DND-41 (cell line): ENCODE measurements at places on chromosomes 13 and 19.

DNA sequence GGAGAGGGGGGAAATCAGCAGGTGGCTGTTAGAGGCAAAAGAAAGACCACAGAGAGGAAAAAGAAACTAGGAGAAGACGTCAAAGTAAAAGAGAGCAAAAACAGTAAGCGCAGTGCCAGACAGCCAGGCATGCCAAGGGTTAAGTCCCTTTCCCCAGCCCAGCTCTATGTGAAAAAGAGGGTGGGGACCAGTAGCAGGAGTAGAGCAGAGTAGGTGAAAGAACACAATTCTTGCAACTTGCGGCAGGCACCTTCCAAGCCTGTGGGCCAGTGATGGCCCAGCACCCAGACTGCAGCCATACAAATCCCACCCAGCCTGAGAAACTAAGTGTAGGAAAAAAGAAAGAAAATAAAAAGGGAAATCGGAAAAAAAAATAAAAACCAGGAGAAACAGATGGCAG is 64.2 kb upstream of the ZNF85 start:
- no peak for DNase-seq

GRCh38 chr13:29917650-29918049 is 67.2 kb upstream of the UBL3 start:
- no peak for DNase-seq

- peak; percentile 74 for DNase-seq
Measured at GRCh38 chr19:12913851-12914690, 5.0 kb downstream of the SYCE2 start.

DNA sequence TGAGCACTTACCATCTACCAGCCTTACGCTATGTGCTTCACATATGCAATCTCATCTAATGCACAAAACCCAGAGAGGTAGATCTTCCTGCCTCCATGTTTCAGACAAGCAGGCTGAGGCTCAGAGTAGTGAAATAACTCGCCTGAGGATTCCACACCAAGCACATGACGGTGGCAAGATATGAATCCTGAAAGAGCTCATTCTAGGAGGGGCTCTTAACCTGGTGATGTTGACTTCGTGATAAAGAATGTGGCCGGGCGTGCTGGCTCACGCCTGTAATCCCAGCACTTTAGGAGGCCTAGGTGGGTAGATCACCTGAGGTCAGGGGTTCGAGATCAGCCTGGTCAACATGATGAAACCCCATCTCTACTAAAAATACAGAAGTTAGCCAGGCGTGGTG is 5.0 kb downstream of the NOVA2 start:
- no peak for DNase-seq

DNA sequence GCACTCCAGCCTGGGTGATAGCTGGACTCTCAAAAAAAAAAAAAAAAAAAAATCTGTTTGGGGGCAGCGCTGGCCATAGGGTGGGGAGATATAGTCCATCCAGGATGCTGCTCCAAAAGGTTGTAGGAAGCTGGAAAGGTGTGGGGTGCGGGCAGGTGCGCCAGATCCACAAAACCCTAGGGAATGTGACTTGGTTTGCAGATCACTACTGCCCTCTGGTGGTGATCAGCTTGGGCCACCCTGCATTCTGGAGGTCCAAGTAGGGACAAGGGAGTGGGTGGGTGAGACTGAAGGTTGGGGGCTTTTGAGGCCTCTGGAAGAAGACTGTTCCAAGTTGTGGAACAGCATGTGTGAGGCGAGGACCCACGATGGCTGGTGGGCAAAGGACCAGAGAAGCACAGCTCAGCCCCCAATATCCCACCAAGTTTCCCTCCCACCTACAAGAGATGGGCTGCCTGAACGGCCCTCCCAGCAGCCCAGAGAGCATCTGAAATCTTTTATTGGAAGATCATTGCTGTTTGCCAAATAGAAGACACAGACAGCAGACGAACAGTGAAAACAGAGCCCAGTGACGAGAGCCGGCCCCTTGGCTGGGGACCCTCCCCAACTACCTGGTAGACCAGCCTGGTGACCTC is 10.4 kb upstream of the TYK2 start:
- peak; percentile 73 for DNase-seq

DNA sequence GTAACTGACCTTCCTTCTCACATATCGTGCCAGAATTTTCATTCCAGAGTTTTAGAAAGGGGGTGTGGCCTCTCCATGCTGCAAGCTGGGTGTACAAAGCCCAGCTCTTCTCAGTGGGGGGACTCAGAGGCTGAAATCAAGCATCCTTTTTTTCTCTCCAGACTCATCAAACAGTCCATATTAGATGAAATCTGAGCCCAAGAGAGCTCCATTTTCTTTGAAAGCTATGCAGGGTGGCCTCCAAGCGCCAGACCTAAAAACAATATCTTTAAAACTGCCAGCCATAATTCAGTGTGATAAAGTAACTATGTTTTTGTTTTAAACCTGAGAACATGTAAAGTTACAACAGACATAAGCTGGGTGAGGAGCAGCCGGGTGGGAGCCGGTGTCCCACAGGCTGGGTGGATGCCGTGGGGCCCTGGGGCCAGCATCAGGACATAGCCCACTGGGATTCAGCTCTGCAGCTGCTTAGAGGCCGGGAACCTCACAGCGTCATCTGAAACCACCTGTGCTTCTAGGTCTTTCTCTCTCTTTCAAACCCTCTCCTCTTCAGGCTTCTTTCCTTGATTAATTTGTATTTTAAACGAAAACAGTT is 249.2 kb downstream of the ZNF536 start:
- DNase-seq: no peak

DNA sequence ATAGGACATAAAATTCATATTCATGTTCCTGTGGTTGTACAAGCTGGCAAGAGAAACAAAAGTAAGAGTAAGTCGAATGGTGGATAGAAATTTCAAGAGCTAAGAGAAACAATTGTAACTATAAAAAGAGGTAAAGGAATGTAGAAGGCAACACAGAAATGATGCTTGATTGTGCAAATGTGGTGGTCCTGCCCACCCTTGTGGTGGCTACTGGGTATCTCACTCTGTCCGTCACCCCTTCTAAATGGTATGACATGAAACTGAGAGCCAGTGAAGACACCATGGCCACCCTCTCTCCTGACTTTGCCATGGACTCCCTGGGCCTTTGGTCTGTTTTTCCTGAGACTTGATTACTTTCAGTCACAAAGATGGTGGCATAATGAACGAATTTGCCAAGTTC is 925.9 kb upstream of the SLITRK6 start:
- DNase-seq: no peak
